ENCODE measurements at places on chromosomes 12 and 14.
A peak's percentile ranks its signal among the peaks of the same experiment; 100 is the strongest.

DNA sequence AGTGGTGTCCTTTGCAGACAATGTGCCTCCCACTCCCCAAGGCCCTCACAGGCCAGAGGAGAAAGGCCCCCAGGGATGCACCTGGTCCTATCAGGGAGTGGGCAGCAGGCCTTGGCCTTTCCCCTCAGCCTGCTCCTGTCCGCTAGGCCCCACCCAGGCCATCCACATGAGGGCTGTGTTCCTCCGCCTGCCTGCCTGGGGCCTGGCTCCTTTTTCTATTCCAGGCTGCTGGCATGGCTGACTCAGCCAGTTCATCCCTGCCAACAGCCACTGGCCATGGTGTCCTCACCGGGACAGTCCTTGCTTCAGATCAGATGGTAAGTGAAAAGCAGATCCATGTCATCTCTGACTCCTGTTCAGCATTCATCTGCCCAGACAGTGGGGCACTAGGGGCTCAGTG lies 13.4 kb downstream of the ISM2 start:
- DNase-seq, result no peak

DNA sequence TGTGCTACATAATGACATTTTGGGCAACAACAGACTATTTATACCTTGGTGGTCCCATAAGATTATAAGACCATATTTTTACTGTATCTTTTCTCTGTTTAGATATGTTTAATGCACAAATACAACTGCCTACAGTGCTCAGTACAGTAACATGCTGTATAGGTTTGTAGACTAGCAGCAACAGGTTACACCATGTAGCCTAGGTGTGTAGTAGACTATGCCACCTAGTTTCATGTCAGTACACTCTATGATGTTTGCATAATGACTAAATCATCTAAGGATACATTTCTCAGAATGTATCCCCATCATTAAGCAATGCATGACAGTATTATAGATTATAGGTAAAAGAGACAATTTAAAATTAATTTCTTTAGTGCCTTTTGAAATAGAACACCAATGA lies 30.7 kb upstream of the CEBPE start:
- no peak for DNase-seq

GRCh38 chr12:68163560-68164081 lies 4.1 kb upstream of the IFNG start:
- no peak for DNase-seq

DNA sequence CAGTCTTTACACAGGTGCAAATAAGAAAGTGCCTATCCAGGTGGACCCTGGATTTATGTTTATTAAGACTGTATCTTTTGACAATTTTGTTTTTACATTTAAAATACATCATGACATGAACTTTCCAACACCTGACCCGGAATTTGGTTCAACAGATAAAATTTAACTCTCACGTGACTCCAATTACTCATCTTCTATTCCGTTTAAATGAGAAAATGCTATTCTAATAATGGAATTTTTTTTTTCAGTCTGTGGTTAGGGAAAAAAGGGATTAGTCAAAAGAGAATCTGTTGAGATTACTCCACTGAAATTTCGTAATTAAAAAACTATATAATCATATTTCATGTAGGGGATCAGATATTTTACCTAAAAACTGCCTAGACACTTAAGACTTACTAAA lies 11.1 kb downstream of the VPS37B start:
- DNase-seq, result no peak

- DNase-seq, result no peak
Observed at GRCh38 chr14:56687123-56687522, 107.5 kb downstream of the TMEM260 start.

GRCh38 chr12:111570084-111570961 lies 28.8 kb downstream of the ATXN2 start:
- DNase-seq, result no peak

DNA sequence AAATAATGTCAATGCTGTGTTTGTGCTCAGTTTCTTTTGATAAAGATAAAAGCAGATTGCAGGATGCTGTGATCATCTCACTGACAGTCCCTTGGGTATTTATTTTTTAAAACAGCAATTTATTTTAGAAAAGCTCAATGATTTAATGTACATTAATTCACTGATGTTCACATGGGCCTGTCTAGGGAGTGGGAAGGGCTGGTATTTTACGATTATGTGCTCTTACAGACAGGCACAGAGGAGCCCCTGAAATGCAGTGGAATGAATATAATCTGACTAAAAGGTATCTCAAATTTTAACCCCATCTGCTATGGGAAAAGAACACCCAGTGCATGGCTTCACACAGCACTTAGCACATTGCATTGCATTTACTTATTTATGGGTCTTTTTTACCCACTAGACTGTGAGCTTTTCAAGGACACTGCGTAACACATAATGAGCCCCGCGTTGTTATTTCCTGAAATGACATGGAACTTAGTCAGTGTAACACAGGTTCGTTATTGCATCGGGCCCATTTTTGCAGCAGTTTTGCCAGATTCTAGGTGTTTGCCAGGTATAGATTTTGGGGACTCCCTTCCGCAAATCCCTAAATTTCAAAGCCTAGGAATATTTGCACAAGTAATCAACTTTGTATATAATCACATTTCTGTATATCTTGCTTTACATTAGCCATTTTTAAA lies 425.3 kb upstream of the FBXO33 start:
- no peak for DNase-seq

DNA sequence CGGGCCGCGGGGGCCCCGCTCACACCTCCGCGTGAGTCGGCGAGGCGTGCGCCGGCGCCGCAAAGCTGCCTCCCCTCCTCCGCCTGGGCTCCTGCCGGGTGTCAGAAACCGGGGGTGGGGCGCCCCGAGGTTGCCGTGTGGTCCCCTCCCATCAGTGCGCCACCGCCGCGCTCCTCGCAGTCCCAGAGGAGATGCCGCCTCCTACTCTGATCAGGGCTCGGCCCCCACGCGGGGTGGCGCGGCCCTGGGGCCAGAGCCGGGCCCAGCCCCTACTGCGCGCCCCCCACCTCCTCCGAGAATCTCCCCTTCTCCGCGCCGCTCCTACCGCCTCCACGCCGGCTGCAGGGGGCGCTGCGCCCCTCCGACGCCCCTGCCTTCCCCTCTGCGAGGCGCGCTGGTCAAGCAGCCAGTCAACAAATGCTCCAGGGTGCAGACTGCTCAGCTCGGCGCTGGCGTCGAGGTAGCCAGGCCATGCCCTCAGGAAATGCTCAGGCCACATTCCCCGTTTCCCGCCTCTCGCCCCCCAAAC lies 467 bp upstream of the JAG2 start:
- DNase-seq, result no peak

GRCh38 chr14:103728721-103729120 lies 13.1 kb downstream of the ZFYVE21 start:
- no peak for DNase-seq

DNA sequence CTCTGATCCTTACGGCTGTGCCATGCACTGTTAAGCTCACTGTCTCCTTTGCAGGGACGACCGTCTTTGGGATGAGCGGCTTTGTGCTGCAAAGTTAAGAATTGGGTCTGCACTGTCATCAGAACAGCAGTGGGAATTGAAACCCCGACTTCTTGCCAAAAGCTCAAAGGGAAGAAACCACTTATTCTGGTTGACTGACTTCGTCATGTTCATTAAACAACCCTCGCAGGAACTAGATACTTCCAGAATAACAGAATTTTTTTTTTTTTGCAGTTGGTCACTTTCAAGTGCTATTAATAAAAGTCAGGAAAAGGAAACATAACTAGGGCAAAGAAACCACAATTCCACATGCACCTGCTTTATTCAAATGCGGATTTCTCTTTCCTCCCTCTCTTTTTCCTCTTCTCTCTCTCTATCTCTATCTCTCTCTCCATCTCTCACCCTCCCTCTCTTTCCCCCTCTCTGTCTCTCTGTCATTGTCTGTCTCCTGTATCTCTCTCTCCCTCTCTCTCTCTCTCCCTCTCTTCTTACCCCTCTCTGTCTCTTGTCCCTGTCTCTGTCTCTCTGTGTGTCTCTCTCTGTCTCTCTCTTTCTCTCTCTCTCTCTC lies 12.3 kb upstream of the GLT1D1 start:
- DNase-seq, result no peak

GRCh38 chr14:89618811-89619551 lies 201.9 kb upstream of the FOXN3 start:
- DNase-seq, result peak; percentile 50

DNA sequence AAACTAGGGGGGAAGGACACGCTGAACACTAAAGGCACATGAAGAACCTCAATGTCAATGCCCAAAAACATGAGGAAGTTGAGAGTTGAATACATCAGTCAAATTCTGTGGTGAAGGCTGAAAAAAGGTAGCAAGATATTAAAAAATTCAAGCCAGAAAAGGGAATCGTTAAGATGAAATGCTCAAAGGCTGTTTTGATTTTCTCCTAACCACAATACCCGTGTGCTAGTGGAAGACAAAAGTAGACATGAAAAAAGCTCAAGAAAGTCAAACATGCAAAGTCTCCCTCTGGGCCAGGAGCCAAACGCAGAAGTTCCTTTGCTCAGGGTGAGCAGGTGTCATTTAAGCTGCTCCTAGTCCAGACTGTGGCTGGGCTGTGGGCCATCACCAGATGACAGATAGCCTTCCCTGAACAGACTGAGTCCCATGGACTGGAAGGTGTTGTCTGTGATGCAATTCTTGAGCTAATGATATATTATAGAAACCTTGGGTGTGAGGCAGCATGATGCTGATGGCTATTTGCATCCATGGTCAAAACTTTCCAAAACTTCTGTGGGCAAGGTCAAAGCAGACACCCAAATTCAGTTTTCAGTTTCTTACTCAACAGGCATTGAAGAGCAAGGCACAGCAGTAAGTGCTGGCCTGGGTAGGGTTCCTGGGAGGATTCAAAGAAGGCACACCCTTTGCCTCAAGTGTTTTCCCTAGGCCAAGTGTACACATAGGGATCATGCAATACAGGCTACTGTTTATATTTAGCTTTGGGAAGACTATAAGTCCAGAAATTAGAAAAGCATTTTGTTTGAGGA lies 81.6 kb downstream of the MYRFL start:
- no peak for DNase-seq

DNA sequence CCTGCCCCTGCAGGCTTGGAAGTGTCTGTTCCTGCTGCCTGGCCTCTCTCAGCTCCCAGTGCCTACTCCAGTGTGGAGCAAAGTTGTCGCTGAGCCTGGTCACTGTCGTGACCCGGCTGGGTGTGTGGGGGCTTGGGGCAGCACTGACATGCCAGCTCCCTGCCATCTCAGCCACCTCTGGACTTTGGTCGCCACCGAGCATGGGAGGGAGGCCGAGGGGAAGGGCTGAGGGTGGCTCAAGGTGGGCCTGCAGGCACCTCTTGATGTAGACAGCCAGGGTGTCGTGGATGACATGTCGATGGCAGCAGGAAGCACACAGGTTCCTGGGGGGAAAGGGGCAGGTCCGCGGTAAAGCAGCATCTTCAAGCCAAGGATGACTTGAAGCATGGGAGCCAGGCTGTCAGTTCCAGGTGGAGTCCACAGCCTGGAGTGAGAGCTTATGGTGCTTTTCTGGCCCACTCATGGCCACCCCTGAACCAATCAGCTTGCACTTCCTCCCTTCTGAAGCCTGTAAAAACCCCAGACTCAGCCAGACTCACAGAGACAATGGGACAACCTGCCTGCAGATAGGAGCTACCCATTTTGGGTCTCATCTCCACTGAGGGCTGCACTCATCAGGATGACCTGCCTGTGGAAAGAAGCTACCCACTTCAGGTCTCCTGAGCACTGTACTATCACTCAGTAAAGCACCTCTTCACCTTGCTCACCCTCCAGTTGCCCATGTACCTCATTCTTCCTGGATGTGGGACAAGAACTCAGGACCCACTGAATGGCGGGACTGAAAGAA lies 210.1 kb downstream of the MON2 start:
- no peak for DNase-seq

- DNase-seq, result no peak
Observed at GRCh38 chr14:55450987-55451386, 10.6 kb upstream of the TBPL2 start.

DNA sequence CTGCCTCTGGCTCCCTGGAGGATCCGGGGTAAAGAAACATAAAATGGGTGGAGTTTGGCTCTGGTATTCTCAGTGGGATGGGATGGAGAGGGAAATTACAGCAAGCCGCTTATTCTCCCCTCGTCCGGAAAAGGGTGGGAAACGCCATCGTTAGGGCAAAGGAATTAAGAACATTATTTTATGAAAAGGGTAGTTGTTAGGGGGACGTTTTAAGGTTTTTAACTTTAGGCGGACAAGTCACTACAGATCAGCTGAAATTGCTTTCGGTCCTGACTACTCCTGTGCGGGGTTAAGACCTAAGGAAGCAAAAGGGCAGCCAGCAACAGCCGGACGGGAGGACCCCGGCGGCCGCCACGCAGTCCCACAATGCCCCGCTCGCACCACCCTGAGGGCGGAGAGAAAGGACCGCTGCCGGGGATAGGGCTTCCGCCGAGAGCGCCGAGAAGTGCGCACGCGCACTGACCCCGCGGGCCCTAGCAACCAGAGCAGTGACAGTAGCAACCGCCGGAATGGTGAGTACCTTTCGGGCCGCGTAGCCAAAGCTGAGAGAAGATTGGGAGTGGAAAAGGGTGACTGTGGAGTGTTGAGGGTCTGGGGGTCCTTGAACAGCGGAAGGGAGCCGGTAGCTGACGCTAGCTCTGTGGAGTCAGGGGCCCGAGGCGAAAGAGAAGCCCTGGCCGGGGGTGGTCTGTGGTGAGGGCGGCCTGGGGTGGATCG lies at the start of gene DNAL1:
Gene DNAL1, plus strand, starts transcription at position 456 of the 717 bp plus-strand sequence. Its CDS starts 54 bp downstream, at position 510.
- peak; percentile 94 for DNase-seq

DNA sequence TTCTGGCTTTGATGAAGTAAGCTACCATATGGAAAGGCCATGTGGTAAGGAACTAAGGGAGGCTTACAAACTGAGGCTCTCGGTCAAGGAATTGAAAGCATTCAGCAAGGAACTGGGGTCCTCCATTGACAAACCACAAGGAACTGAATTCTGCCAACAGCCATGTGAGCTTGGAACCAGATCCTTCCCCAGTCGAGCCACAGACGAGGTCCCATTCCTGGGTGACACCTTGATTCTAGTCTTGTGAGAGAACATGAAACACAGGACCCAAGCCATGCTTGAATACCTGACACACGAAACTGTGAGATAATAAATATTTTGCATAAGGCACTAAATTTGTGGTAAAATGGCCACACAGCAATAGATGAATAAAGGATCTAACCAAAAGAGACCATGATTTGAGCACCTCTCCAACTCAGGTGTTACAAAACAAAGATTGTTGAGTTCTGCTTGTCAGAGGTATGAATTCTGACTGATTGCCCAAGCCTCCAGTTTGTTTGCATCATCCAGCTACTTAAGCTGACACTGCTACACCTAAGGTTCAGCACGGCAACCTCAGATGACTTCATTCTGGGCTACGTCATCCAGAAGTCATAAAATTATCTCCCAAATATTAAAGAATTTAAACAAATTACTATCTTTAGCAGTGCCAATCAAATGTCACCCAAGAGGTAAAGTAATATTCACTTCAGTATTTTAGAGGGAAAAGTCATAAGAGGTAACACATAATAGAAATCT lies 59.4 kb downstream of the GARIN6 start:
- no peak for DNase-seq
